ENCODE measurements at places on chromosomes 12 and 14. TPM values are rescaled to one million over a fixed set of nuclear protein-coding genes. Genes with fewer than 3 reads are reported as not detected.

Gene ZDHHC22
- not detected for total RNA-seq

Gene VRTN
- total RNA-seq, result not detected

Gene KRT7
- total RNA-seq, result 8.7 TPM

Gene CCDC197
- total RNA-seq, result not detected

Gene PIANP
- 0.33 TPM for total RNA-seq

Gene DNAJC22
- 3.3 TPM for total RNA-seq

Gene KCNC2
- not detected for total RNA-seq

Gene RPL36AL
- total RNA-seq, result 242 TPM
